ENCODE measurements at places on chromosomes 1 and 21.

- no peak for DNase-seq
Measured at GRCh38 chr1:243496187-243496646, 240.4 kb downstream of the SDCCAG8 start.

- DNase-seq: no peak
Measured at GRCh38 chr1:23619299-23620188, 60.2 kb upstream of the ID3 start.

DNA sequence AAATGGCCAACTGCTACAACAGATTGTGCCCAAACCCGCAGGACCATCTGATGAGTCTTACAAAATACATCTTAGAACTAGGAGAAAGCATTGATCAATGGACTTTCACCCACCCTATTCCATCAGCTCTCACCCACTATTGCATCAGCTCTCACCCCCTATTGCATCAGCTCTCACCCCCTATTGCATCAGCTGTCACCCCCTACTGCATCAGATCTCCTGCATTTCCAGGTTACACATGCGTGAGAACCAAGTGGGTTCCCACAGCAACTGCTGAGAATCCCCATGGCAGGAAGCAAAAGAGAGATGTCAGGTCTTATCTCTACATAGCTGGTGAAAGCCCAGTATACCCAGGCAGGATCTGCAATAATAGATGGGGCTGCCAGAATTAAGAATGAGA, 533.5 kb downstream of the LTN1 start:
- no peak for DNase-seq

- DNase-seq: no peak
Measured at GRCh38 chr1:53693339-53693738, 45.6 kb downstream of the GLIS1 start.

DNA sequence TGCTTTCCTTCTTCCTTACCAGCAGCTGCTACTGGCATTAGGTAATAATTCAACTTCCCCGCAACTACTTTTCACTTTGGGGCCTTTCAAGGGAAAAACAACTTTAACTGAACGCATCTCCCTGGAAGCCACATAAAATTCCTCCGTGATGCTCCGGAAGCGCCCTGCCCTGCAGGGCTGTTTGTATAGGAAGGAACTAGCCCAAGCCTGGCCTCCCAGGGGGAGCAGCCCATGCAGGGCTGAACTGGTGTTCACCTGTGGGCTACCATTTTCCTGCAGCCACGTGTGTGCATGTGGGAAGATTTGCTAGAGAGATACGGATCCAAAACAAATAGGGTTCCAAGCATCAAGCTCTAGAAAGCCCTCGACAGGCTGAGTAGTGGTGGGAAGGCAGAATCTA, 14.4 kb downstream of the CLDN14 start:
- no peak for DNase-seq

- no peak for DNase-seq
Measured at GRCh38 chr1:214124281-214124805, 136.6 kb downstream of the PROX1 start.

DNA sequence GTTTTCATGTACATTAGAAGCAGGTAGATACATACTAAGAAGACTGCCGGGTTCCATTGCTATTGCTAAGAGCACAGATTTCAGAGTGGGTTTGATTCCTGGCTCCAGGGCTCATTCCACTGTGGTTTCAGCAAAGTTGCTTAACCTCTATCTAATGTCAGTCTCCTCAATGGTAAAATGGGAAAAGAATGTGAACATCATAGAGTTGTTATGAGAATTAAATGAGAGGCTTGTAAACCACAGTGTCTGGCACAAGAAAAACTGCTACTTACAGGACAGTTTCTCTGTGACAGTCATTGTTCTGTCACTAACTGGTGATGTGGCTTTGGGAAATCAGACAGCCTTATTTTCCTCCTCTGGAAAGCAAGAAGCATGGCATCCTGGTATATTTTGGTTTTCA, 10.7 kb upstream of the PLXNA2 start:
- DNase-seq: no peak

GRCh38 chr1:29706936-29707335, 470.6 kb downstream of the PTPRU start:
- DNase-seq: no peak

DNA sequence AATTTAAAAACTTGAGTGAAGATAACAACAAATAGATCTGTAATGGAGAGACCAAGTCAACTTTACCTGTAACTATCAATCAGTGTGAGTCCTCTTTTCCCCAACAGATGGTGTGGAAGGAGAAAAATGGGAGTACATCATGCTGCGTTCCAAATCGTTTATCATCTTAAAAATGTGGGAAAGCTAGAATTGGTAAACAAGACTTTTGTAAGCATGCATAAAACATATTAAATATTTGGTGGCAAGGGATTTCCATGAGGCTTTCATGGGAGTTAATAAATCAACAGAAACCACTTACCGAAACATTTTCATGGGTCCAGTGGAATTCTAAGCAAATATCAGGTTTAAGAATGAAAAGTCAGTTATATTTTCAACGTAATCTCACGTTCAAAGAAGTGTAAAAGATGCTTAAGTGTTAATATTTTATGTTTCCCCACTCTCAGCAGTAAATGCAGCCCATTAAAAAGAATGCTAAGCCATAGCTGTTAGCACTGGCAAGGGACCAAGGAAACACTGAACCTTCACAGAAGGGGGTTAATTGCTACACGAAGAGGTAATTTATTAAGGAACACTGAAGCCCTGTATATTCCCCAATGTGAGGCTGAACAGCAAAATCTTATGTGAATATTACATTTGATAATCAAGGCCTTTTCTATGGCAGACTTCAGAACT, 117.0 kb downstream of the ZC3H11B start:
- DNase-seq: no peak

GRCh38 chr1:233081735-233082134, 131.3 kb downstream of the NTPCR start:
- no peak for DNase-seq

GRCh38 chr1:46183079-46183847, 7.0 kb upstream of the P3R3URF start:
- DNase-seq: no peak

- DNase-seq: no peak
Measured at GRCh38 chr1:156584813-156585212, 5.3 kb downstream of the TTC24 start.

- no peak for DNase-seq
Measured at GRCh38 chr1:67979532-67979931, 70.9 kb downstream of the DIRAS3 start.

DNA sequence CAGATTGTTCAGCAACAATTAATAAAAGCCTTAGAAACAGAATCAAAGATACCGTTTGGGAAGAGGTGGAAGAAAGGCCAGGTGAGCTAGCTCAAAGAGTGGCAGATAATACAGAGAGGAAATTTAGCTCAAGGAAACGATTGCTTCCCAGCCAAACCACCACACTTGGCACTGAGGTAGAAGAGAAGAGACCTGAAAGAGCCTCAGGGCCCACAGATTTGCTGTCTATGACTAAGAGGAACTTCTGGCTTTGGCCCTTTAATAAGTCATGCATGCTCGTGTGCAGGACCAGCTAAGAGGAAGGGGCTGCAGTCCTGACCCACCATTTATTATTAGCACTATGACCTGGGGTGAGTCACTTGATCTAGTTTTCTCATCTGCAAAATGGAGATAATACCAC, 72.8 kb upstream of the BCL10 start:
- no peak for DNase-seq

GRCh38 chr1:25758466-25759070, 41.4 kb upstream of the SELENON start:
- no peak for DNase-seq

- DNase-seq: no peak
Measured at GRCh38 chr1:1128454-1129139, 12.7 kb upstream of the C1orf159 start.

DNA sequence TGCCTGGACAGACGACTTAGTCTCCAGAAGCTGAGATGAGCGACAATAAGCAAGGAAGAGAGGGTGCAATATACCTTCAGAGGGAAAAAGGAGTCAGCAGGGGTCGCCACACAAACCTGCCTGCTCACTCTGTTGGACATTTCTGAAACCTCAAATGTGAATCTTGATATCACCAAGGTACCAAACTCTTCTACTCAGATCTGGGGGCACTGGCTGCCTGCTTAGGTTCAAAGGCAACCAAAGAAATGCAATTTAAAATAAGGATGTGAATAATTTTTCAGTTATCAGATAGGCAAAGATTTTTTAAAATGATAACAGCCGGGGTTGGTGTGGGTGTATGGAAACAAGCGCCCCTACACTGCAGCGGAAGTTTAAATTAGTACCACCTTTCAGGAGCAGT, 164.2 kb downstream of the HIVEP3 start:
- DNase-seq: no peak

GRCh38 chr1:236122176-236122575, 20.2 kb upstream of the GPR137B start:
- no peak for DNase-seq

DNA sequence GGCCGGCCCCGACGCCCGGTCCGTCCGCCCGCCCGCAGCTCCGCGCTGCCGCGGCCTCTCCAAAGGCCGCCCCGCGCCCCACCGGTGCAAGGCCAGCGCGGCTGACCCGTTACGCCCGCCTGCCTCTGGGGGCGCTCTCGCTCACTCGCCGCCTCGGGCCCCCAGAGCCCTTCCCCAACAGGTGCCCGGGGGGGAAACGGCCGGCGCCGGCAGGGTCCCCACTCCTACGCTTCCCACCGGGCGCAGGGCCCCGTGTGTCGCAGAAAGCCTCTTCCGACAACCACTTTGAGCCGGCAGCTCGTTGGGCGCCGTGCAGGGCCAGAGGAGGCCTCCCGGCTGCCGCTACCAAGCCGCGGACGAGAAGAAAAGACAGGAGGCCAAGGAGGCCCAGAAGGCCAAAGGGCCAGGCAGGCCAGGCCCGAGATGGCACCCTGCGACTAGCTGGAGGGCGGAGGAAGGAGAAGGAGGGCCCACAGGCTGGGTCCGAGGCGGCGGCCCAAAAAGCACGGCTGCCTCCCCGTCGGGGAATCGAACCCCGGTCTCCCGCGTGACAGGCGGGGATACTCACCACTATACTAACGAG, 64.9 kb upstream of the FCGR2A start:
- no peak for DNase-seq

- DNase-seq: no peak
Measured at GRCh38 chr1:85815906-85816305, 107.7 kb upstream of the ZNHIT6 start.

- no peak for DNase-seq
Measured at GRCh38 chr1:7752512-7753417, 18.3 kb upstream of the VAMP3 start.

DNA sequence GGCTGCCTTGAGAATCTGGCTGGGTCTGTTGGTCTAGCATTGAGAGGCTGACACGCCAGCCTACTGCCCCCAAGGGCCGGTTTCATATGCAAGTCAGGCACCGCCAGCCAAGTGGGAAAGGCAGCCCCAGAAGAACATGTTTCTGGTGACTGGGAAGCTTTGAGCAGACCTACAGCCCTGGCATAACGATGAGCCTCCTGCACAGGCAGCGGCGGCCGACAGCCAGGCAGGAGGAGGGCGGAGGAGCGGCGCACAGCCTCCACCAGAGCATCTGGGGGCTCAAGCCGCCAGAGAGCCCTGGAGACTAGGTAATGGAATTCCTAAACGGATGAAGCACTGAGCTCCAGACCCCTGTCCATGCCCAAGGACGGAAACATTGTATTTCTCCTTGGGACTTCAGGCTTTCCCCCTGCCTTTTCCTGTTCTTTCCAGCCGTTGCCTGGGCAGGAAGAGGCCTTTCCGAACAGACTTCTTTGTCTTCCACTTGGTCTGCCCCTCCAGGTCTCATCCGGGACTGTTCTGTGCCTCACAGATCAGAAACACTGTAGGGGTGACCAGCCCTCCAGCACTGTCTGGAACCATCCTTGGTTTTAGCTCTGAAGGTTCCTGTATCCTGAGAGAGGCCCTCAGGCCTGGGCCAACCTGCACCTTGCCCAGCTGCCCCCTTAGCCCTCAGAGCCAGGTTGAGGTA, 59.5 kb downstream of the IRF2BP2 start:
- no peak for DNase-seq

GRCh38 chr1:111199881-111200801, at the start of gene DENND2D:
TSS of gene DENND2D (minus strand) at chr1:111200646. CDS start at chr1:111200459, 187 bp downstream.
- no peak for DNase-seq

- DNase-seq: no peak
Measured at GRCh38 chr1:102715150-102715549, 393.2 kb downstream of the COL11A1 start.

DNA sequence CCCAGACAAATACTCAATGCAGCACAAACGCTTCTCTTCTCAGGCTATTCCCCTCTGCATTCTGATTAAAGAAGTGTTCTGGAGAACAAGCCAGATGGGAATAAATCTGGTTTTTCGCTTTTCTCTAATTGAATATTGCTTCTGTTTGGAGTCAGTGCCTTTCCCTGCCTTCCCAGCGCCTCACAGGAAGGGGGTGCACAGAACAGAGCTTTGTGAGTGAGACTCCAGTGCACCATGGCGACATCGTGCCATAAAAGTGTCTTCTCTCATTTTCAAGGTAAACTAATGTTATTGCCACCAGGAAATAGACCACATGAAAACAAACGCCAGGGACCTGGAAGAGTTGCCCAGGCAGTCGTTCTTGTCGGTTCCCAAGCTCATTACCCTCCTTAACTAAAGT, 43.6 kb upstream of the SLC45A1 start:
- no peak for DNase-seq

GRCh38 chr1:109901524-109902145, 9.0 kb upstream of the CSF1 start:
- DNase-seq: no peak

DNA sequence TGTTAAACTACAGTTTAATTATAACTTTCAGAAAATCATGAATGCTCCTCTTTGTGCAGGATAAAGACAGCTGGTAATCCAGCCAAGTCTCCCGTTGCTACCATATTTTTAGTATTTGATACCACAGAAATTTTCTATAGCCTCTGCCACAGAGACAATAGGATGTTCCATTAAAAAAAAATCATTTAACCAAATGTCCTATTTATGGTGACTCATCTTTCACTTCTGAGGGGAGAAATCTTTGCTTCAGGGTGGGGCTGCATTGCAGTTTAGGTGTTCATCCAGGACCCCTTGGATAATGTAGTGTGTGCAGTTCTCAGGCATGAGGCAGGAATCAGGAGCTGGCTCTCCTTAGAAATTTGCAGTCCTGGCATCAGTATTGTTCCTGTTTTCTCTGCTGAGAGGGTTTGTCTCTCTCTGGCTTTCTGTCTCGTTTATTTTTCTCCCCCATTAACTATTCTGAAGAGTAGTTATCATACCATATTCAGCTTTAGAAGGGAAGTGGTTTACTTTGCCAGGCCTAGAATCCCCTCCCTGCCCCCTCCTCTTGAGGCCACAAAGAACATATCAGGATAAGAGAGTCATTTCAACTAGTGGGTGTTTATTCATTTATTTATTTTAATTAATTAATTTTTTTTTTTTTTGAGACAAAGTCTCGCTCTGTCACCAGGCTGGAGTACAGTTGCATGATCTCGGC, 3.1 kb downstream of the PRUNE1 start:
- no peak for DNase-seq

GRCh38 chr1:174988986-174989385, 10.8 kb upstream of the CACYBP start:
- no peak for DNase-seq

Data from cortex of kidney (tissue), 1 donor.